ENCODE measurements at places on chromosomes 11 and 22.

DNA sequence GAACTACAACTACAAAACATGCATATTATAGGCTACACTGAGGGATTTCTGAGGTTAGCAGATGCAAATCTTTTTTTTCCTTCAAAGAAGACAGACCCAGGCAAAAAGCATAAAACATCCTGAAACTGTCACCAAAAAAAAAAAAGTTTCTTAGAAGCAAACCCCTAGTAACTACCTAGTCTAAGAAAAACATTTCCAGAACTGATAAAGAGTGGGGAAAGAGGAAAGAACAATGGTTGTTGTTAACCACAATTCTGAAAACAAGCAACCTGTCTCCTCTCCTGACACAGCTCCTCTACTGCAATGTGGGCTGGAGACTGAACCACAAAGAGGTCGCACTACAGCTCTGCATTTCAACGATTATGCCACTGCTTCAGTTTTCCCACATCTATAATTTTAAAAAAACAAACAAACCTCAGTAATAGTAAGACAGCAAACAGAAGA lies 15.0 kb downstream of the DENND5A start:
- DNase-seq, result peak; percentile 55

GRCh38 chr11:79813551-79813950 lies 372.7 kb upstream of the TENM4 start:
- no peak for DNase-seq

DNA sequence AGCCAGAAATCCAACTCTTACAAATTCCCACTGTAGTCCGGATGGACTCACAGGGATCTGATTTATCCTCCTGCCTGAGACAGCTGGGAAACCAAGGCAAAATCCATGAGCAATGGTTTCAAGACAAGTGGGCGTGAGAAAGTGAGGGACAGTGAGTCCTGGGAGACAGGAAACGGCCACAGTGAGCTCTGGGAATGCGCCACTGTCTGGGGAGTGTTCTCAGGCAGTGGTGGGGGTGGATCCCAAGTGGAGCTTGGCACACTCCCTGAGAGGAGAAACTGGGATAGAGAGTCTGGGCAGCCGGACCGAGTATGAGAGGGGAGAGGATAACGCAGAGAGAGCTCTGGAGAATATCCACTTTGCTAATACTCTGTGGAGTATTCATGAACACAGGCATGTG lies 9.8 kb downstream of the IL17REL start:
- DNase-seq, result no peak

- DNase-seq, result no peak
These were observed 5.9 kb upstream of the TP53AIP1 start for GRCh38 chr11:128948583-128948982.

- DNase-seq, result no peak
These were observed 1185.4 kb downstream of the LRRC4C start for GRCh38 chr11:40274017-40274416.

DNA sequence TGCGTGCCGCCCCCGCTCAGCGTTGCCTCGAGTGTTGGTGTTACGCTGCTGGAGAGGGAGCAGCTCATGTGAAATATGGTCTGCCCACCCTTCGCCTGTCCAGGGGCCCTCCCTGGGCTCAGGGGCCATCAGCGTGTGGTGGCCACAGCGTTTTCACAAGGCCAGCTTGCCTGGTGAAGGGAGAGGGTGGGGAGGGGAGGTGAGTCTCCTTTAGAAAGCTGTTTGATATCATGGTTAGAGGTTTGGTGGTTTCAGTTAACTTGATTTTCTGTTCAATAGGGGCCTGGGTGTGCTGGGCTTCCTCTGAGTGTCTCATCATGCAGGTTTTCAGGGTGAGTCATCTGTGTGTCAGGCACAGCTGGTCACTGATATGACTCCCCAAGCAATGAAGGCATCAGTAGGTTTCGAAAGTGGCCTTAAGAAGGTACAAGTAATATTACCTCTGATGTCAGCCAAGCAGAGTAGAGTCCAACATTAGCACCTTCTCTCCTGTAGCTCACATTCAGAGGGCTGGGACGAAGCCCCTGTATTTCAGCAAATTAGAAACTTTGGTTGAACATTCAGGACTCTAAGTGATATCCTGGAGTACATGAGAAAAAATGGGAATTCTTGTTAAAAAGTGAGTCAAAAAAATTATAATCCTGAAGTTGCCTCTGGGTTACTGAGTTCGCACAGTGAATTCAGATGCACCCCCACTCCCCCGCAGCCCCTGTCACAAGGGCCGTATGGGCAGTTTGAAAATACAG lies 172.5 kb downstream of the TBC1D22A start:
- DNase-seq, result peak; percentile 49

DNA sequence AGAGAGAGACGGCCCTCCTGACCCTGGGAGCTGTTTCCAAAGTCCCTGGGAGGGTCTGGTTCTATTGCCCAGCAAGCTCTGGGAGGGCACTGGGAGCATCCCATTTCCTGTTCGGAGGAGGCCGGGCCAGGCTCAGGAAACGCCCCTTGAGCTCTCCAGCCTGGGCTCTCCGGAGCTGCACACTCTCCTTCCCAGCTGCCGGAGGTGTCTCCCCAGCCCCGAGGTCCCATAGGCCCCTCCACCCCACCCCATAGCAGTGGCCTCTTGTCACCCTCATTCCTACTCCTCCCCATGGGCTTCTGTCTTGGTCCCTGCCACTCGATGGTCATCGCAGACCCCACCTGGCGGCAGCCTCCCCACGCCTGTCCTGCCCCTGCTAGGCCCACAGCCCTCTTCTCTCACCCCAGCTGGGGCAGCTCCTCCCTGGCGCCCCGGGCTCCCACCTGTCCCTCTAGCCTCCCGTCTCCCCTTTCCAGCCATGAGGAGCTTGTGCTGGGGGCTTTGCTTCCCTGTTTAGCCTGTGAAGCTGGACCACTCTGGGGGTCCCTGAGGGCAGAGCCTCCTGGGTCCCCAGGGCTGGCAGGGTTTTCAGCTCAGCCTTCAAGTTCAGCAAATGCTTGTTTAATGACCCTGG lies 2.8 kb downstream of the TSPAN32 start:
- DNase-seq, result no peak

GRCh38 chr22:30214703-30215407 lies 31.7 kb downstream of the LIF start:
- no peak for DNase-seq

DNA sequence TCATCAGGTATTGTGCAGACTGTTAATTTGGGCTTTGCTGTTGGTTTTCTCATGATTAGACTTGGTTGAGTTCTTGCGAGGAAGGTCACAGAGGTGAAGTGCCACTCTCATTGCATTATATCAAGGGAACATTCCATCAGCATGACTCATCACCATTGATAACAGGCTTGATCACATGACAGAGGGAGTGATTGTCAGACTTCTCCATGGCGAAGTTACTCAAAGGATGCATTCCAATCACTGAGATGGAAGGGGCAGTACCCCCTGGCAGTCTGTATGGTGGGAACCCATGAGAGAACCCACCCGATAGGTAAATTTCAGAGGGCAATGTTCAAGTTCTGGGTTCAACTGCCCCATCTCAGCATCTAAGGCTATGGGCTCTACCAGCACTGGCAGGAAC lies 19.4 kb upstream of the P2RY2 start:
- no peak for DNase-seq

DNA sequence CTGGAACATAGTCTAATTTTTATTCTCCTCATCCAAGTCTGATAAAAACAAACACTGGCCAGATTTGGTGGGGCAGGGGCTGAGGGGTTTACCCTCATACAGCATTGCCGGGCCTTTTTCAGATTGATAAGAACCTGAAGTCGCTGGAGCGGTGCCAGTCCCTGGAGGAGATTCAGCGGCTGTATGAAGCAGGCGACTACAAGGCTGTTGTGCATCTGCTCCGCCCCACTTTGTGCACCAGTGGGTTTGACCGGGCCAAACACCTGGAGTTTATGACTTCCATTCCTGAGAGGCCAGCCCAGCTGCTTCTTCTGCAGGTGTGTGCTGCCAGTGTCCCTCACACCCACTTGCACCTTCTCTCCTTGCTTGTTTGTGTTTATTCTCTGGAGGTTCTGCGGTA lies 55.8 kb downstream of the CABIN1 start:
- no peak for DNase-seq

DNA sequence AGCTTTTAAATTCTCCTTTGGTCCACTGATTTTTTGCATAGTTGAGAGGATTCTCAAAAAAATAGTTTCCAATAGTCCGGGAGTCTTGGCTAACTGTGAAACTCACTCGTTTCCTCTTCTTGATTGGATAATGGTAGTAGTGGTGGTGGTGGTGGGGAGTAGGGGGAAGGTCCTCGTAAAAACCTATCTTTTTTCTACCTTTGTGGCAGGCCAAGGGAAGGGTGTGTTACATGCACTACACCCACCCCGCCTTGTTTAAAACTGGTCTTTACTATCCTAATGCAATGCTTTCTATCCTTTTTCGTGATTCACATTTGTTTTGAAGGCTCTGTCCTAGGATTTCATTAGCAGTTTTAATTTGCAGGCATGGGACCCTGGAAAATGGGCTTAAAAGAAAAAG lies 4.8 kb downstream of the TEAD1 start:
- DNase-seq, result no peak

DNA sequence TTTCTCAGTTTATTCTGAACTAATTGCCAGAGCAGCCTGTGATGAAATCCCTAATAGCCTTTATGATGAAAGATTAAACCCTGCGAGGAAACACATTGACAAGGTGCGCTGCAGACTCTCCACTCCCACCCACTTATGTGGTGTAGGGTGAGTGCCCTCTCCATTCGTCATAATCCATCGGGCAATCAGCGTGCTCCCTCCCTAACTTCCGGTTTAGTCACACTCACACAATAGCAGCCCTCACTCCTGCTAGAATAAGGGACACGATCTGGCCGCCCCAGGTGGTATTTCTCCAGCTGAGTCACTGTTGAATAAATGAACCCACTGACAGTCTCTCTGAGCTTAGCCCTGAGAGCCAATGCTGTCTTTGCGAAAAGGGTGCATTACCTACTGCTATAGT lies 188.3 kb downstream of the OPCML start:
- DNase-seq, result no peak

DNA sequence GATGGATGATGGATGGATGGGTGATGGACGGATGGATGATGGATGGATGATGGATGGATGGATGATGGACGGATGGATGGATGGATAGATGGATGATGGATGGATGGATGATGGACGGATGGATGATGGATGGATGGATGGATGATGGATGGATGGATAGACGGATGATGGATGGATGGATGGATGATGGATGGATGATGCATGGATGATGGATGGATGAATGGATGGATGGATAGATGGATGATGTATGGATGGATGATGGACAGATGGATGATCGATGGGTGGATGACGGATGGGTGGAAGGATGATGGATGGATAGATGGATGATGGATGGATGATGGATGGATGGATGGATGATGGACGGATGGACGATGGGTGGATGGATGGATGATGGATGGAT lies 21.1 kb downstream of the KCTD17 start:
- no peak for DNase-seq

GRCh38 chr11:312092-312816 lies 1.6 kb upstream of the IFITM1 start:
- DNase-seq, result no peak
